ENCODE measurements at places on chromosomes 2 and 18. TPM values are rescaled to one million over a fixed set of nuclear protein-coding genes. Genes with fewer than 3 reads are reported as not detected.

HOXD8 gene
- total RNA-seq: not detected

GRCh38 chr2:50480507-50480906, 551.4 kb downstream of the NRXN1 start:
- H3K27me3 ChIP-seq: no peaks in the 10 kb centered on the region
- H3K4me1 ChIP-seq: peaks cover 7% of the 10 kb centered on the region
- H3K27ac ChIP-seq: no peak overlapping the region
- H3K36me3 ChIP-seq: no peaks in the 10 kb centered on the region

DYSF gene
- total RNA-seq: 2.2 TPM

GPR35 gene
- total RNA-seq: 0.32 TPM

SLC23A3 gene
- 1.9 TPM for total RNA-seq

FRZB gene
- 52.1 TPM for total RNA-seq

GRCh38 chr2:202841090-202841867, 30.3 kb downstream of the ICA1L start:
- no peak overlapping the region for H3K4me3 ChIP-seq
- H3K36me3 ChIP-seq: no peaks in the 10 kb centered on the region
- H3K4me1 ChIP-seq: no peaks in the 10 kb centered on the region
- H3K27ac ChIP-seq: no peak overlapping the region
- H3K27me3 ChIP-seq: no peaks in the 10 kb centered on the region

DNA sequence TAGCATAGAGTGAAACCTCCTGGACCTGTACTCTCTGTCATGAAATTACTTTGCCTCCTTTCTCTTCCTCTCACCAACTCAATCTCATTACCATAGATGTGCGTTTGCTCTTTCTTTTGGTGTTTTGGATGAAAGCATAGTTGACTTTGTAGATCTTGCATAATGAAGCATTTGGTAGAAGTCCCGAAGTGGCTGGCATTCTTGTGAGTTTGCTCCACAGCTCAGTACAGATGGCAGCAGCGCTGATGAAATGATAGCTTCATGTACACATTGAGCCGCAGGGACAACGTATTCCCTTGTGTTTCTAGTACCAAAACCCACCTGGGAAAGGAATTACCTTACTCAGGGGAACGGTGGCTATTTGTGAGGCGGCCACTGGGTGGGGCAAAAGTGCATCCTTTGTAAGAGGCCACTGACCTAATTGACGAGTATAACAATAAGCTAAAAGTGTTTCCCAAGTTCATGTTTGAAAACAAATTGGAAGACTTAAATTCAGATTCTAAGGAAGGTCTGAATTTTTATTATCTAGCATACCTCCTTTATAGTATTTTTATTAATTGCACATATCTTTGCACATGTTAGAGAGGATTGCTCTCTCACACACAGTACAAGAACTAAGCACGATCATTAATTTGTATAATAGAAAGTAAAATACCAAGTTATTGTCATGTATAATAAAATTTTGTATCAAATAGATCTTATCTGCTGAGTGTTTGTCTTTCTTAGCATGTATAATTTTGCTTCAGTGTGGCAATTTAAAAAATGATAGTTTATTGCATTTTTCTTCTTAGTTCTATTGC, 25.4 kb upstream of the CDH7 start:
- DNase-seq: peak; percentile 89
- no peaks in the 10 kb centered on the region for H3K36me3 ChIP-seq
- H3K4me1 ChIP-seq: no peaks in the 10 kb centered on the region
- no peaks in the 10 kb centered on the region for H3K27me3 ChIP-seq
- H3K4me3 ChIP-seq: no peak overlapping the region

- no peak overlapping the region for H3K4me3 ChIP-seq
- H3K27me3 ChIP-seq: no peaks in the 10 kb centered on the region
- H3K4me1 ChIP-seq: no peaks in the 10 kb centered on the region
- H3K36me3 ChIP-seq: no peaks in the 10 kb centered on the region
- DNase-seq: no peak
- H3K27ac ChIP-seq: no peak overlapping the region
These were observed 806.4 kb upstream of the FANCL start for GRCh38 chr2:59047373-59047995.

SIX3 gene
- total RNA-seq: 5.7 TPM

GRCh38 chr2:121707920-121708361, 28.7 kb downstream of the NIFK start:
- no peak overlapping the region for H3K27ac ChIP-seq
- H3K4me1 ChIP-seq: no peaks in the 10 kb centered on the region
- no peaks in the 10 kb centered on the region for H3K27me3 ChIP-seq
- DNase-seq: peak; percentile 55
- H3K36me3 ChIP-seq: no peaks in the 10 kb centered on the region
- H3K4me3 ChIP-seq: no peak overlapping the region

FBXO15 gene
- 1.3 TPM for total RNA-seq

GYPC gene
- total RNA-seq: 23.2 TPM

DNA sequence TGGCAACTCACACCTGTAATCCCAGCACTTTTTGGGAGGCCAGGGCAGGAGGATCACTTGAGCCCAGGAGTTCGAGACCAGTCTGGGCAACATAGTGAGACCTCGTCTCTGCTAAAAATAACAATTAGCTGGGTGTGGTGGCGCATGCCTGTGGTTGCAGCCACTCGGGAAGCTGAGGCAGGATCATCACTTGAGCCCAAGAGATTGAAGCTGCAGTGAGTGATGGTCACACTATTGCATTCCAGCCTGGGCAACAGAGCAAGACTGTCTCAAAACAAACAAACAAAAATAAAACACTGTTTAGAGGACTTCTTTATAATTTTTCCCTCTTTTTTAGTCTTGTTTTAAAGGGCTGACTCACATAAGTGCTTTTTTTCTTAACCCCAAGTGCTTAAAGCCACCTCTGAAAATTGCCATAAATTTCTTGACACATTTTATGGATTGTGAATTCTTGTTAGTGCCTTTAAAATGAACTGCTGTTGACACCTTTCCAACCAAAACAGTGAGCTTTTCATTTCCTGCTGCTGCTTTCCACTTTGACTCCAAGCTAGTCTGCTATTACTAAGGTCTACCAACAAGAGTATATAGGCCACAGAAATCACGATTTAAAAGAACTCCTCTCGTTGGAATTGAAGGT, 41.7 kb downstream of the CYP20A1 start:
- peaks cover 79% of the 10 kb centered on the region for H3K36me3 ChIP-seq
- no peak for DNase-seq
- H3K4me1 ChIP-seq: no peaks in the 10 kb centered on the region
- no peak overlapping the region for H3K4me3 ChIP-seq
- H3K27ac ChIP-seq: no peak overlapping the region
- no peaks in the 10 kb centered on the region for H3K27me3 ChIP-seq

DNA sequence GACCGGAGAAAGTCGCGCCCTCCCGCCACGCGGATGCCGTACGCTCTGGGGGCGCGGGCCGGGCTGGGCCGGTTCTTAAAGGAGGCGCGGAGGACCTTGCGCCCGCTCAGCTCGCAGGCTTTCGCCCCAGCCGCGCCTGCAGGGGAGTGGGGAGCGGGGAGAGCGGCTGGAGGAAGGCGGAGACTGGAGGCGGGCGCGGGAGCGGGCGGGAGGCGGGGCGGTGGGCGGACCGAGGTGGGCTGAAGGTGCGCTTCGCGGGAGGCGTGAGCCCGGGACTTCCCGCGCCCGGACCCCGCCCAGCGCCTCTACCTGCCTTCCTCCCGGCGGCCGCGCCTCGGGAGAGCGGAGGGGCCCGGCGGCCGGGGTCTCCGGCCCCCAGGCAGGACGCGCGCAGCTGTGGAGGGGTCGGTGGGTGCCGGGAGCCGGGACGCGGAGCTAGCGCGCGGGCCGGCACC, at the start of gene ADRA2B:
TSS of gene ADRA2B (minus strand) at position 148 of the 455 bp plus-strand sequence. CDS start 422 bp downstream, outside the sequence.
- H3K4me3 ChIP-seq: peak within 1 kb of the TSS; percentile 66
- peaks cover 55% of the 10 kb centered on the region for H3K27me3 ChIP-seq
- no peak within 1 kb of the TSS for H3K27ac ChIP-seq
- H3K36me3 ChIP-seq: no peaks in the 10 kb centered on the region
- DNase-seq: peak; percentile 95
- no peaks in the 10 kb centered on the region for H3K4me1 ChIP-seq

C2orf15 gene
- 4.3 TPM for total RNA-seq

DNA sequence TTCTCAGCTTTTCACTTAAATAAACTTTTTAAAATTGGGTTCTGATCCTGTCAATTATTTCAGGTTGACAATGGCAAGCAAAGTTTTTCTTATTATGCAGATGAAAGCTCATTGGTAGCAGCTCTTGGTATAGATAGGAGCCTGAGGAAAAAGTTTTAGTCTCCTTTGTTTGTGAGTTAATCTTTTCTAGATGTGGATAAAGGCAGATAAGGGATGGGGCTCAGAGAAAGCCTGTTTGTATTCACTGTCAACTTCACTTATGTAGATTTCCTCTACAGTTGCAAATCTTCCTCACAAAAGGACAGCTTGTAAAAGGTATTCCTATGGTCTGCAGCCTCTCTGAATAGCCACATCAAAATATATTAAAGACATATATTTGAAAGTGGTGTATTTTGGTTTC, 224.5 kb upstream of the SPOPL start:
- peak overlapping the region; percentile 61 for H3K4me3 ChIP-seq
- H3K36me3 ChIP-seq: no peaks in the 10 kb centered on the region
- H3K27ac ChIP-seq: peak overlapping the region; percentile 66
- H3K27me3 ChIP-seq: no peaks in the 10 kb centered on the region
- no peak for DNase-seq

DNA sequence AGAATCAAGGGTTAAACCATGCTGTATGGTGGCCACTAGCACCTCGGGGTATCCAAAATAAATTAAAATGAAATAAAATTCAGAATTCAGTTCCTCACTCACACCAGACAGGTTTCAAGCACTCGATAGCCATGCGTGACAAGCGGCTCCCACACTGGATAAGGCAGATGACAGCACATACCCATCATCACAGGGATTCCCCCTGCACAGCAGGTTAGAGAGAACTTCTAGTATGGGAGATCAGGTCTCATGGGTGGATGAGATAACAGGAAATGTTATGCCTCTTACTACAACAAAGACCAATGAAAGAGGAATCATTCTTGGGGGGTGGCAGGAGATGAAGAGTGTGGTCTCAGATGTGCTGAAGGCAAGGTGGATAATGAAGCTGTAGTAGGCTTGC, 121.9 kb upstream of the ACAA2 start:
- DNase-seq: no peak
- H3K27ac ChIP-seq: no peak overlapping the region
- no peaks in the 10 kb centered on the region for H3K36me3 ChIP-seq
- H3K4me1 ChIP-seq: peaks cover 7% of the 10 kb centered on the region

- DNase-seq: no peak
- no peaks in the 10 kb centered on the region for H3K27me3 ChIP-seq
- H3K4me3 ChIP-seq: no peak overlapping the region
- H3K27ac ChIP-seq: no peak overlapping the region
These were observed 14.1 kb downstream of the MFF start for GRCh38 chr2:227339098-227339599.

- H3K27me3 ChIP-seq: no peaks in the 10 kb centered on the region
- DNase-seq: no peak
- no peaks in the 10 kb centered on the region for H3K36me3 ChIP-seq
These were observed 211.4 kb upstream of the SALL3 start for GRCh38 chr18:78768221-78768620.

GRCh38 chr2:109175350-109175678, 46.3 kb downstream of the SH3RF3 start:
- H3K36me3 ChIP-seq: no peaks in the 10 kb centered on the region
- peak overlapping the region; percentile 54 for H3K4me3 ChIP-seq
- no peaks in the 10 kb centered on the region for H3K27me3 ChIP-seq
- peaks cover 21% of the 10 kb centered on the region for H3K4me1 ChIP-seq
- DNase-seq: no peak

DNA sequence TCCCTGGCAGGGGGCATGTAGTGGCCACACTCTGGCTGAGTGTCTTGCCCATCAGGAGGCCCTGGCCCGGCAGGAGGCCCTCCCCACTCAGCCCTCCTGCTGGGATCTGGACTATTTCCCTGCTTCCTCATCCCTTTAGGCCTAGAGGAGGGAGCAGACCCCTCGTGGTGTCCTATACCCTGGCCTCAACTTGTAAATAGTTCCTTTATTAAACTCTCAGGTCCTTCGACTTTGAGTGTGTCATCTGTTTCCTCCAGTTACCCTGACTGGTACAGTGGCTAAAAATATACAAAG, 166.7 kb upstream of the GLI2 start:
- H3K4me3 ChIP-seq: no peak overlapping the region
- no peak overlapping the region for H3K27ac ChIP-seq
- peaks cover 27% of the 10 kb centered on the region for H3K4me1 ChIP-seq

SLC16A14 gene
- 11.6 TPM for total RNA-seq

MLPH gene
- 0.75 TPM for total RNA-seq

C18orf54 gene
- total RNA-seq: 17.8 TPM

DNA sequence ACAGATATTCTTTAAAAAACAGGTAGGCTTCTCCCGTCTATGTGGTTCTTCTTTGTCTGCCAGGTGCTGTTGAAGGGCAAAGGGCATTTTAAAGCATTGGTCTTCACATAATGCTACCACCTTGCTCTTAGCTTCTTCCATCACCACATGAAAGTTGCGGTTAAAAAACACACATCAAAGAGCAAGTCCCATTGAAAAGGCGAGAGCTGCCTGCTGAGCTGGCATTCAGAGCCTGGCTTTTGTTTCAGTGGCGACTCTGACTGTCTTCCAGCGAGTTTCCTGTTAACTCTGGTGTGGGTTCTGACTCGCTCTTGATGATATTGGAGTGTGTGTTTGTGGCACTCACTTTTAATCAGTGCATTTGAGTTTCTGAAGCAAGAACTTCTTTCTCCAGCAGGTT, 624.9 kb upstream of the FANCL start:
- no peak overlapping the region for H3K4me3 ChIP-seq
- no peaks in the 10 kb centered on the region for H3K27me3 ChIP-seq
- DNase-seq: peak; percentile 90
- no peak overlapping the region for H3K27ac ChIP-seq
- H3K36me3 ChIP-seq: no peaks in the 10 kb centered on the region

GRCh38 chr2:241595600-241596140, 37.1 kb downstream of the BOK start:
- H3K36me3 ChIP-seq: peaks cover 35% of the 10 kb centered on the region
- peak; percentile 92 for DNase-seq
- no peaks in the 10 kb centered on the region for H3K27me3 ChIP-seq
- H3K27ac ChIP-seq: no peak overlapping the region
- no peak overlapping the region for H3K4me3 ChIP-seq
- H3K4me1 ChIP-seq: no peaks in the 10 kb centered on the region

DNA sequence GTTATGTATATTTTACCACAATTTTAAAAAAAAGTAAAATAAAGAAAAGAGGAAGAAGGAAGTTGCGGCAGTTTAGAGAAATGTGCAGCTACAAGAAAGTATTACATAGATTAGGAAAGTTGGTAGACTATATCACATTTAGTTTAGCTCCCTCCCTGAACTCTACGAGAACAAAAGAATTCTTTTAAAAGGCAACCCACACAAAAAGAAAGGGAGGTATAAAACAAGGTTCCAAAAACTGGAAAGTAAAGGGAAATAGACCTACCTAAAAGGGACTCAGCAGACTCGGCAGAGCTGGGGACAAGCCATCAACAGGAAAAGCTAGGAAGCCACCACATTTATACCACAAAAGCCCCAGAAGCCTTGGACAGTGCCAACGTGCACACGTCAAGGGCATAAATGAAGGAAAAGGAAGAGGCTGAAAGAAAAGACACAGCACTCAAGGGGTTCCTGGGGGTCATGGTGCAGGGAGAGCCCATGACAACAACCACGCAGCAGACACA, 9.1 kb downstream of the TMEM127 start:
- peaks cover 54% of the 10 kb centered on the region for H3K36me3 ChIP-seq
- no peaks in the 10 kb centered on the region for H3K27me3 ChIP-seq
- H3K27ac ChIP-seq: no peak overlapping the region
- no peak overlapping the region for H3K4me3 ChIP-seq
